CD8-positive, alpha-beta memory T cell (primary cell): ENCODE measurements at places on chromosomes 2 and 18.
A peak's percentile ranks its signal among the peaks of the same experiment; 100 is the strongest.

GRCh38 chr2:221895366-221896121 lies 323.4 kb upstream of the EPHA4 start:
- no peak for DNase-seq

GRCh38 chr2:105545730-105546627 lies 147.1 kb upstream of the FHL2 start:
- DNase-seq: peak; percentile 51

DNA sequence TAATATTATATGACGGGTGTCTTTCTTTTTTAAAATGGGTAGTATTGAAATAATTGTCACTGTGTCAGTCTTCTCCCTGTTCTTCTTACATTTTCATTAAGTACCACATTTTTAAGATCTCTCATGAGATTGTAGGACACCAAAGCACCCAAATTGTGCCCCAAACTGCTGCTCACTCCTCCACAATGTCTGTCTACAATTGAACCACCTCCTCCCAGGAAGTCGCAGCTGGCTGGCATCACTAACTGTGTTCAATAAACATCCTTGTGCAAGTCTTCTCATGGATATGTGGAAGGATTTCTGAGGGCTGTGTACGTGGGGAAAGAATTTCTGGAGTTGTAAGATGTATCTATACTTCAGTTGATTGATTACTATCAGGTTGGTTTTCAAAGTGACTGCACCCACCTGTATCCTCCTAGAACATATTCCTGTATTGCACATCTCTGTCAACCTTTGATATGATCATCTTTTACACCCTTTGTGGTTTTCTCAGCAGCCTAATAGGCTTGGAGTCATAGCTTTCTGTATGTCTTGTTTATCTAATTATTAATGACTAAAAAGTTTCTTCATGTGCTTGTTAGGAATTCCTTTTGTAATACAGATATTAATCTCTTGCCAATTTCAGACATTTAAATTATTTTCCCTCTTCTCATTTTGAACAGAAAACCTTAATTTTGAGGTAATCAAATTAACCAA lies 774.9 kb downstream of the RNF144A start:
- no peak for DNase-seq

- no peak for DNase-seq
These were observed 383.4 kb downstream of the PLCL1 start for GRCh38 chr2:198187841-198188240.

- DNase-seq: no peak
These were observed 44.7 kb downstream of the PIK3C3 start for GRCh38 chr18:41999751-42000150.

DNA sequence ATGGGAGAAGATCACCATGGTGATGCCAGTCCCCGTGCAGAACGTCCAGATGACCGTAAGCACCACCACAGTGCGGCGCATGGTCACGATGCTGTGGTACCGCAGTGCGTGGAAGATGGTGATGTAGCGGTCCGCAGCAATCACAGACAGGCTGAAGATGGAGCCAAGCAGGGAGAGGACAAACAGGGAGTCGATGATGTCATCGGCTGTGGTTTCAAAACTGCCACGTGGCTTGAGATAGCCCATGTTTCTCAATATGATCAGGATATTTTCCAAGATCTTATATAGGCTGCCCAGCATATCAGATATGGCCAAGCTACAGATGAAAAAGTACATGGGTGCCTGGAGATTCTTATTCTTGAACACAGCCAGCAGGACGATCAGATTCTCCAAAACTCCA lies 30.3 kb downstream of the MC2R start:
- no peak for DNase-seq

DNA sequence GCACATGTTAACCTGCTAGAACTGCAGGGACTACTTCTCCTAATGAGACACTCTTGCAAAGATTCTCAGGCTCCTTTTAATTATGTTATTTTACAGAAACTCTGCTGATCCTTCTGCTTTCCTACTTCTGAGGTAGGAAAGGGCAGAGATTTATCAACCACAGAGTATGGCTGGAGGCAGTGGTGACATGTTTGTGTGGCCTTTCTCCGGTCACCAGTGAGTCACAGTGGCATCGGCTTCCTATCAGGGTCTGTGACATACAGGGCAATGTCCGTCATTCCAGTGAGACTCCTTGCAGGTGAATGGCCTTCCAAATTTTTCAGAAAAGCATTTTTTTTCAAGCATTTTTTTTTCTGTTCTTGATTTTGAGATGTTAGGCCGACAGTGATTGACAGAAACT lies 180.7 kb upstream of the LYPD1 start:
- no peak for DNase-seq

- DNase-seq: no peak
These were observed 4.0 kb downstream of the PTPN2 start for GRCh38 chr18:12879840-12880540.

DNA sequence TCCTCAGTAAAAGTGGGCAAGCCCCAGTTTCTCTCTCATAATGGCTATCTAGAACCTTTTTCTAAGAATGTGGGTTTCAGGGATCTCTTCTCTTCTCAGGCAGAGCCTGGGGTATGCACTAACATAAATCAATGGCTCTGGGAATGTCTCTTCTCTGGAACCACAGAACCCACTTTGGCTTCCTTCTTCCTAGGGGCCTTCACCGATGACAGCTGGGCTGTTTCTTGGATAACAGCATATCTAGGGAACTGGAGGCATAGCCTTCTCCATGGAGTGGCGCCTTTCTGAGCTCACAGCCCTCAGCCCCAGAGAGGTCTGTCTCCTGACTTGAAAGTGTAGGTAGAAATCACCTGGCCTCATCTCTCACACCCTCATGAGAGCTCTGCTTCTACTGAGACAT lies 247.9 kb downstream of the CLIP4 start:
- no peak for DNase-seq

DNA sequence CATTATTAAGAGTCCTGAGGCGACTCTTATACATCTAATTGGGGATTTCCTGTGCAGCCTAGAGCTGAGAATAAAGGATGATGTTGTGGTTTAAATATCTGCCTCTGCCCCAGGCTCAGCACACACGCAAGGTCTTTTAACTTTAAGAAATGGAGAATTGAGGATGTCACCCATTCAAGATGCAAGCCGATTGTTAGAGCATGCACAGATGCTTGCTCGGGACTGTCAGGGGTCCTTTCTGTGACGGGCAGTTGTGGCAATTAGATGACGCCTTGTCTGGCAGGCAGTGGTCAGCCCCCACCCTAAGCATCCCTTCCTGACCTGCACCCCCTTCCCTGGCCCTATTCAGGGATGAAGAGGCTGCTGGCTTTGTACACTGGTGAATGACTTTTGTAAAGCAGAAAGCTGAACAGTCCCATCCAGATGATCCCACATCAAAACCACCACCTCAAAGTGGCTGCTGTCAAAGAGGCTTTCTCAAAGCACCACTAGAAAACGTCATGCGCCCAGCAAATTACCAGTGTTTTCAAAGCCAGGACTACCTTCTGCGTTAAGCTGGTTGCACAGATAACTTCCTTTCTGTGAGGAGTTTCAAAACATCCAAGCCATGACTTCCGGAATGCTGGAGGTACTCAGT lies 23.7 kb downstream of the FAM178B start:
- peak; percentile 94 for DNase-seq

DNA sequence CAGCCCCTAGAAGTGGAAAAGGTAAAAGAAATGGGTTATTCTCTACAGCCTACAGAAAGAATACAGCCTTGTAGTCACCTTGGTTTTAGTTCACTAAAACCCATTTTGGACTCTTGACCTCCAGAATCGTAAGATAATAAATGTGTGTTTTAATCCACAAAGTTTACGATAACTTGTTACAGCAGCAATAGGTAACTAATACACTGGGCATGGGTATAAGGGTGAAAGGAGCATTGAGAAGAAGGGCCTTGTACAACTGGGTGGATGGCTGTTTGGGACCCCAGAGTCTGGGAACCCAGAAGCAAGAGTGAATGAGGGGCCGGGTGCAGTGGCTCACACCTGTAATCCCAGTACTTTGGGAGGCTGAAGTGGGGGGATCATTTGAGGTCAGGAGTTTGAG lies 2.2 kb upstream of the MFSD6 start:
- no peak for DNase-seq
